GOT3 (cell line): ENCODE measurements at places on chromosomes 7 and 10.

DNA sequence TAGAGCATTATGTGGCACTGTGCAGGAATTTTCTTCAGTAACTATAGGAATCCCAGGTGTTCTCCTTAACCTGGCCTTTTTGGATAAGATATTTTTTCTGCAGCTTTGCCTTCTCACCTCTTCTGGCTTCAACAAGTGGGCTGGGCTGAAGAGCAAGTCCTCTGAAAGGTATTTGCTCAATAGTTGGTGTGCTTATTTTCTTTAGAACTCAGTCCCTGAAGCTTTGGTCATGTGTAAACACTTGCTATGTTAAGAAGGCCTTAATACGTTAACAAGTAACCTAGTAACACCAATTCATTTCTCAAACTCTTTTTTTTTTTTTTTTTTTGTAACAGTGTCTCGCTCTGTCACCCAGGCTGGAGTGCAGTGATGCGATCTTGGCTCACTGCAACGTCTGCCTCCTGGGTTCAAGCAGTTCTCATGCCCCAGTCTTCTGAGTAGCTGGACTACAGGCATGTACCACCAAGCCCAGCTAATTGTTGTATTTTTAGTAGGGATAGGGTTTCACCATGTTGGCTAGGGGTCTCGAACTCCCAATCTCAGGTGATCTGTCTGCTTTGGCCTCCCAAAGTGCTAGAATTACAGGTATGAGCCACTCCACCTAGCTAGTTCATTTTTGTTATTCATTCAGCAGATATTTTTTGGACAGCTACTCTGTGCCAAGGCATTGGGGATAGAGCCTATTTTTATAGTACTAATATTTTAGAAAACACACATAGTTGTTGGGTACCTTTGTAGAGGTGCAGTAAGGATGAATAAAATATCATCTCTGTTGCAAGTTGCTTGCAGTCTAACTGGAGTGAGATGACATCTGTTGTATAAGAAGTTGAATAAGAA lies 164.6 kb downstream of the SND1 start:
- DNase-seq = no peak

DNA sequence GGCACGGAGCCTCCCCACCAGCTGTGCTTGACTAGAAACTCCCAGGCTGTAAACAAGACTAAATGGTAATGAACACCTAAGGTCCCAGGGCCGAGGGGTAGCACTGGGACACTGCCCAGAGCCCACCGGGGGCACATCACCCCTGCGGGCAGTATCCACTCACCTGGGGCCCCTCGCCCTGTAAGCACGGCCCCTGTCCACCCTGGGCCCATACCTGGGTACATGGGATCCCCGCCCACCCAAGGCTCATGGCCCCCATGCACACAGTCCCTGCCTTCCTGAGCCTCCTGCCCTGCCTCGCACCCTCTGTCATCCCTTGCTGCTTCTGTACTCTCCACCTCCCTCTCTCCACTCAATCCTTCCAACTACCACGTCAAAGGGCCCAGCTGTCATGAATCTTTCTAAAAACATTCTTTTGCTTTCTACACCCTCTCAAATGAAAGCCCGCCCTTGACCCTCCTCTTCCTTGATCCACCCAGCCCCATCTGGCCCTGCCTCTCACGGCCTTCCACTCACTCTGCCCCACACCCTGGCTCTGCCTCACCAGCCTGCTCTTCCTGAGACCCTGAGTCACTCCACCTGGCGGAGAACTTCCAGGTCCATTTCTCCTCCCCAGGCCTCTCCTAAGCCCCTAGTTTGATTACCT lies 173.1 kb downstream of the PARD3 start:
- DNase-seq = no peak

GRCh38 chr7:86784765-86785164 lies 141.1 kb downstream of the GRM3 start:
- no peak for DNase-seq

DNA sequence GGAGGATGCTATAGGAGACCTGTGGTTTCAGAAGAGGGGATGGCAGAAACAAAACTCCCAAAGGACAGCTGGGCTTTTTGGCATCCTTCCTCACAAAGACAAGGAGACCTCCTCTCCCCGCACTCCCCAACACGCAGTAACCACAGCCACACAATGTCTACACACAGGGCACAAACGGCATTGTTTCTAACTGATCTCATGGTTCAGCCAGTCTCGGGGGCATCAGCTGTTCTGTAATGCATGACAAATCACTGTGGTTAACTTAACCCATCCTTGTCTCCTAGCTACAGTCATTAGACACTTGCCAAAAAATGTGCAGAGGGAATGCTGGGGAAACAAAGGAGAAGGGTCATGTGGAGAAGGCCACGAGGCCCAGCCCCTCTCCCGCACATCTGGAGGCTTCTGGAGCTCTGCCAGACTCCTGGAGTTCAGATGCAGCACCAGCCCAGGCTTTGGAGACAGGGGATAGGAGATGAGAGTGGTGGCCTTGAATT lies 7.6 kb upstream of the ADAMTS14 start:
- peak; percentile 63 for DNase-seq

- no peak for DNase-seq
Measured at GRCh38 chr7:137354396-137354795, 10.9 kb upstream of the PTN start.

DNA sequence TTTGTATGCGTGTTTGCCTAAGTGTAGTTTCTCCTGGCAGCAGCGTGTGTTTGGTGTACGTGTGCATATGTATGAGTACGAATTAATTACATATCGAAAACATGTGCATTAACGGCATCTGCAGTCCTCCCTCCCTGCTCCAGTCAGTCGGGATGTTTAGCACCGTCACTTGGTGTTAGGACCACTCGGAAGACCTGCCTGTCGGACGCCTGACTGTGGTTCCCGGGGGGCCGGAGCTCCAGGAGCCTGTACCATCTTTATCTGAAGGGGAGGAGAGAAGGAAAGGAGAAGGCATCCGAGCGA lies 1.1 kb upstream of the CNTNAP2 start:
- DNase-seq = no peak

DNA sequence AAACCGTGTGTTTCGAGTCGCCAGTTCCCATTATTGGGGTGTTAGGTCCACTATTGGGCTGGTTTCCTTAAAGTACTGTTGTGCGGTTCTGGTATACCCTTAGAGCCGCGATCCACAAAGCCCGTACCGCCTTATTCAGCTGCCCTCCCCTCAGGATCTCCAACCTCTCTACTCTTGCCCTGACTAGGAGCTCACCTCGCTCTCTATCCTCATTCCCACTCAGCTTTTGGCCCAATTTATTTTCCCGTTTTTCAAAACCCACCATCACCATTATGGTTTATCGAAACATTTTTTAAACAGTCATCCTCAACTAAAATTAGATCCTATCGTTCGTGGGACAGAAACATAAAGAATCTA lies 461 bp upstream of the ETV1 start:
- DNase-seq = no peak

- no peak for DNase-seq
Measured at GRCh38 chr7:78218876-78219275, 420.3 kb downstream of the PHTF2 start.
